Uterus (tissue), 4 donors: ENCODE measurements at places on chromosomes 7 and 10. TPM values are rescaled to one million over a fixed set of nuclear protein-coding genes. Genes with fewer than 3 reads are reported as not detected.

Gene LIPJ
- not detected for total RNA-seq

Gene MRC1
- total RNA-seq, result 14.9 TPM

Gene GNG11
- 75.9 TPM for total RNA-seq

Gene HDAC9
- total RNA-seq, result 83.3 TPM

Gene AGR3
- total RNA-seq, result 9.1 TPM

Gene RAB19
- total RNA-seq, result not detected

Gene NODAL
- not detected for total RNA-seq

Gene GNGT1
- not detected for total RNA-seq

Gene SYCE1
- not detected for total RNA-seq

Gene MRLN
- total RNA-seq, result not detected

Gene SP8
- not detected for total RNA-seq

Gene EBF3
- total RNA-seq, result 10.7 TPM

Gene FAM20C
- 3.8 TPM for total RNA-seq

Gene CCDC3
- total RNA-seq, result 40.6 TPM

Gene PSMC2
- 128 TPM for total RNA-seq

Gene GDF2
- not detected for total RNA-seq

Gene INPP5F
- 14.3 TPM for total RNA-seq

Gene CYP2W1
- total RNA-seq, result not detected

Gene PPP1R17
- not detected for total RNA-seq

Gene ZPBP
- not detected for total RNA-seq

Gene MSS51
- 0.51 TPM for total RNA-seq

Gene ADRB1
- not detected for total RNA-seq

Gene IFIT3
- total RNA-seq, result 7.1 TPM

Gene ASZ1
- total RNA-seq, result not detected

Gene VAX1
- total RNA-seq, result not detected

Gene GOLGA7B
- 0.09 TPM for total RNA-seq
